ENCODE measurements at places on chromosomes 5 and 9.

DNA sequence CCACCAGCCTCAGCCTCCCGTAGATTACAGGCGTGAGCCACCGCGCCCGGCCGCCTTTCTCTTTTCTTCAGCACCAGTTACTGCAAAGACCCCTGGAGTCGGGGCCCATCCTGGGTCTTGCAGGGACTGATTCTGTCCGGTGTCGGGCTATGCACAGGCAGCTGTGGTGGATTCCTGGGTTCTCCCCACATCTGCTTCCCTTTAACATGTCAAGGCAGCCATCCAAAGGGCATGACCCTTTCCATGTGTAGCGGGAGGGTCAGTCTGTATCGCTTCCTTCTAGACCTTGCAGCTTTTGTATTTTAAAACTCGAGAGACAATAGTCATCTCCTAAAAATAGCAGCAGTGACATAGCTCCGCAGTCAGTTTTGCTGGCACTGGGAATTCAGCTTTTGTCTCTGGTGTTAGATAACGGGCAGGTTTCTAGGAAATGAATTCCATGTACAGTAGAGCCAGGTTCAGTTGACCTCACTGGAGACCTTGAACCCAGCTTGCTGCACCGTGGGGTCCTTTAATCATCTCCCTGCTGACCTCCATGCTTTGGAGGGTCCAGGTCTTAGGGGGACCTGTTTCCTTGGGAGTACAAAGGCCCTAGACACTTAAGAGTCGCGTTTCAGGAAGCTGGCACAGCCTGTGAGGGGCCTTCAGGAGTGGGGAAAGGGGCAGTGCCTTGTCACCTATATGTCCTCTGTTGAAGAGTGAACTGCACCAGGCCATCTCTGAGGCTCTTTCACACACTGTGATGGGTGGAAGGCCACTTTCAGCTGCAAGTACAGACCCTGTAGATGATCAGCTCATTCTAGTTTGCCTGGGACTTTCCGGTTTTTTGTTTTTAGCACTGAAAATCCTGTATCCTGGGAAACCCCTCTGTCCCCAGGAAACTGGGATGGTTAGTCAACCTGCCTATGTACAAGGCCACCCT, 13.8 kb downstream of the ANKRD33B start:
- no peak for DNase-seq

GRCh38 chr5:146528236-146528635, 12.2 kb upstream of the GPR151 start:
- DNase-seq: no peak

GRCh38 chr5:150647275-150648251, 7.1 kb downstream of the SYNPO start:
- no peak for DNase-seq

- no peak for DNase-seq
Measured at GRCh38 chr5:28737682-28738081, 1699.3 kb upstream of the CDH9 start.

DNA sequence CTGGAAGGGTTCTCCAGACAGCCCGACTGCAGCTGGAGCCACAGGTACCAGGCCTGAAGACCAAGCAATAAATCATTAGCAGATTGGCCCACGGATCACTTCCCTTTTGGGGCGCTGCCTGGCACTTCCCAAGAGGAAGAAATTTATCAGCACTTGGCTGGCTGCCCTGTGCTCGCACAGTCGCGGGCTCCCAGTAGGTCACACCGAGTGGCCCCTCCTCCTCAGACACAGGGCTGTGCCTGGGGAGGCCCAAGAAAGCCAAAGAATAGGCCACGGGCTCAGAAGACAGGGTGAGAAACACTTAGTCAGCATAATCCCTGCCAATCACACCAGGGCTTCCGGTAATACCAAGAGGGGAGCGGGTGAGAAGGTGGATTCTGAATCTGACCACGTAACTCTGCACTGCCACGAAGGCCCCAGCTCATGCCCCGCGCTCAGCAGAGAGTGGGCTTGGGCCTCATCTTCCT, 115.7 kb upstream of the MSX2 start:
- DNase-seq: no peak

- no peak for DNase-seq
Measured at GRCh38 chr9:35711501-35712428, 20.2 kb downstream of the TLN1 start.

- DNase-seq: no peak
Measured at GRCh38 chr5:64166201-64166959, 737 bp downstream of the RNF180 start.

DNA sequence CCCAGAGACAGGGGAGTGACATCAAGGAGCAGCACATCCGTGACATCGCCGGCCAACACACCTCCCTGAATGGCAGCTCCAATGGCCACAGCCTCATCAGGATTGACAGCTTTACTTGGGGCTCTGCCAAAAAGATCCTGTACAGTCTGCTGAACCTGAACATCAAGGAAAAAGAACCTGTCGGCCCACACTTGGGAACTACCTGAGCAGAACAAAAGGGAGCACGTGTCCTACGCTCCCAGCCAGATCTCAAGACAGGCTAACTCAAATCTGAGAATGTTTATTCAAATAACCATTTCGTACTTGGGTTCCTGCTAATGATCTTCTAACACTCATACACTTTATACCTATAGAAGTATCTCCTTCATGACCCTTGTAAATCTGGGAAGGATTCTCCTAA, 15.3 kb downstream of the HSPA9 start:
- no peak for DNase-seq

DNA sequence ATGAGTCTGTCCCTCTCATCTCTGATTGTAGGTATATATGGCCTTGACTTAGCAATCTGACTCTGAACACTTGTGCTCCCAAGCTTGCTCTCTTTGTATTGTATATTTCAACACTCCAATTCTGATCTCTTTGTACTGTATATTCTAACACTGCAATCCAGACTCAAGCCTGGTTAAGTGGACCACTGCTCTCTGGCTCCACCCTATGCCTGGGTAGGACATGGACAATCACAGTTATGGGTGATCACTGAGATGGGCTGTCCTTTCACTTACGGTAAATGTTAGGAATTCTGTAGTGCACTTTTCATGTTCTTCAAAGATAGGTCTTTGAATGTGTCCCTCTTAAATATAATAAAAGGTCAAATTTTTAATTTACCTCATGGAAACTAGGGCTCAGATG, 165.1 kb downstream of the TLR4 start:
- DNase-seq: no peak

GRCh38 chr9:37927132-37927531, 23.2 kb upstream of the SLC25A51 start:
- DNase-seq: no peak

- no peak for DNase-seq
Measured at GRCh38 chr5:153276151-153276550, 214.3 kb upstream of the GRIA1 start.

- no peak for DNase-seq
Measured at GRCh38 chr9:25681266-25681665, 3.0 kb upstream of the TUSC1 start.

- DNase-seq: no peak
Measured at GRCh38 chr9:137293094-137293481, 9.0 kb downstream of the NRARP start.

DNA sequence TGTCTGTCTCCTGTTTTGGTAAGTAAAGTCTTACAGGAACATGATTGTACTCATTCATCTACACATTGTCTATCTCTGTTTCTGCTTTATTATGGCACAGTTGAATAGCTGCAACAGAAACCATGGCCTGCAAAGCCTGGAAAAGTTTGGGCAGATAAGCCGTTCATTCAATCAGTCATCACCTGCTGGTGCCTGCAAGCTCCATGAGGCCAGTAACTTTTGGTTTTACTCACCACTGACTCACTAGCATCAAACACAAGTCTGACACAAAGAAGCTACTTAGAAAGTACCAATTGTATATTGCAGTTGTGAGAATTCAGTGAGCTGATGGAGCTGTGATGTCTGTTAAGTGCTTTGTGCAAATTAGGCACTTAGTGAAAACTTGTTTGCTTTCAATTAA, 373.6 kb upstream of the SGCD start:
- no peak for DNase-seq

- no peak for DNase-seq
Measured at GRCh38 chr5:122062205-122062604, 15.9 kb downstream of the LOX start.

DNA sequence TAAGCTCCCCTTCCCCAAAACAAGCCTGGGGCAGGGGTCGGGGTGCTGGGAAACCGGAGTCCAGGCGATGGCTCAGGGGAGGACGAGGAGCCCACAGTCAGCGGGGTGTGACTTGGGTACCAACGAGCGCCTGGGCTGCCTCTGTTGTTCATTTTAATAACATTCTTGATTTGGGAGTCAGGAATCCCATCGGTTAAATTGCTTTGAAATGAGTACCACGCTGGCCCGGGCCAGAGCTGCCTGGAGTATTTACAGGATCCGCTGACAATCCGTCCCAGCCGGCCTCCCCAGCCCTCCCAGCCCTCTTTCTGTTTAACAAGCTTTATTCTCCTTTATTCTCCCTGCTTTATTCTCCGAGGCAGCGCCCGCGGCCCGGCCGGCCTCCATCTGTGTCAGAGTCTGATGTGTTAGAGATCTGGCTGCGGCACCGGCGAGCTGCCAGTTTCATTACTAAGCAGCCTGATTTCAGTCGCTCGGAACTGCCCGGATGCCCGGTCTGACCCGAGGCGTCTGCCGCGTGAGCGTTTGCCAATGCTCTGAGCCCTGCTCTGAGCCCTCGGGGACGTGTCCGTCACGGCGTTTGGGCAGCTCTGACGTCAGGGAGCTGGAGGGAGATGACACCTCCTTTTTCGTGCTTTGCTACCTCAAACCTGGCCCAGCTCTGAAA, 16.5 kb upstream of the QRFP start:
- no peak for DNase-seq

DNA sequence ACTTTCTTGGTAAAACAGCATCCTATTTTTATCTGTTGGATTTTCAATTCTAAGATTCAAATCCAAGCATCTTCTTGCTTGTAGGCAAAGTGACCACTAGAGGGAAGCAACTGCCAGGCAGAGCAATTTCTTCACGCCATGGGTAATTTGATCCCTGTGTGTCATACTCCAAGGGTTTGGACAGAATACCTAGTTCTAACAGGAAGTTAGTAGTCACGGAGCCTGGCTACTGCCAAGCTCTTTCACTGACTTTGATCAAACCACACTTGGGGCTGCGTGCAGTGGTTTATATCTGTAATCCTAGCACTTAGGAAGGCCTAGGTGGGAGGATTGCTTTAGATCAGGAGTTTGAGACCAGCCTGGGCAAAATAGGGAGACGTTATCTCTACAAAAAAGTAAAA, 473.6 kb upstream of the TNC start:
- DNase-seq: peak; percentile 87

GRCh38 chr9:6036391-6036790, 21.0 kb upstream of the RANBP6 start:
- no peak for DNase-seq

- DNase-seq: no peak
Measured at GRCh38 chr9:137664676-137665075, 45.9 kb downstream of the EHMT1 start.

- DNase-seq: no peak
Measured at GRCh38 chr5:109748546-109748945, 58.8 kb downstream of the MAN2A1 start.

GRCh38 chr5:180294913-180295555, 3.2 kb upstream of the MAPK9 start:
- no peak for DNase-seq

- no peak for DNase-seq
Measured at GRCh38 chr5:21094619-21095018, 1106.6 kb upstream of the CDH18 start.

DNA sequence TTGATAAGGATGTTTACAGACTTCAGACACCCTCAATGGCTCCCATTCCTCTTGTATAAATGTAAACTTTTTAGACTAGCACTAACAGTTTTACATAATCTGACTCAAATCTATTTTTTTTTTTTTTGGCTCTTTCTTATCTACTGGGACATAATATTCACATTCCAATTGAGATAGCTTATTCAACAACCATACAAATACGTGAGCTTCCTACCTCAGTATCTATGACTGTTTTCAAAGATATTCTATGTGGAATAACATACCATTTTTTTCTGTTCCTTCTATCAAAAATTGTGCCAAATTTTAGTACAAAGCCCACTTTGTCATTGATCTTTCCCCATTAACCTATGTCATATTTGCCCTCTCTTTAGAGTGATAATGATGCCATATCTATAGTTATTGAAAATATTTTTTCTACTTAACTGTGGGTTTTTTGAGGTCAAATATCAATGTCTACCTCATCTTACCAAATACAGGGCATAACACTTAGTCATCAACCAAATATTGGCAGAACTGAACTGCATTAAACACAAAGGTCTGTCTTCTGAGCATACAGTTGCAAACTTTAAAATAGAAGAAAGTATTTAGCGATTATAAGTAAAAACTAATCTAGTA, 482.6 kb downstream of the PTPRD start:
- DNase-seq: no peak

- no peak for DNase-seq
Measured at GRCh38 chr5:89338935-89339334, 456.0 kb upstream of the MEF2C start.

Data from osteocyte (in vitro differentiated cells).